HFFc6 (cell line): ENCODE measurements at places on chromosomes 13 and 19.

GRCh38 chr13:75432811-75433244 is 49.1 kb downstream of the TBC1D4 start:
- no peak for DNase-seq

DNA sequence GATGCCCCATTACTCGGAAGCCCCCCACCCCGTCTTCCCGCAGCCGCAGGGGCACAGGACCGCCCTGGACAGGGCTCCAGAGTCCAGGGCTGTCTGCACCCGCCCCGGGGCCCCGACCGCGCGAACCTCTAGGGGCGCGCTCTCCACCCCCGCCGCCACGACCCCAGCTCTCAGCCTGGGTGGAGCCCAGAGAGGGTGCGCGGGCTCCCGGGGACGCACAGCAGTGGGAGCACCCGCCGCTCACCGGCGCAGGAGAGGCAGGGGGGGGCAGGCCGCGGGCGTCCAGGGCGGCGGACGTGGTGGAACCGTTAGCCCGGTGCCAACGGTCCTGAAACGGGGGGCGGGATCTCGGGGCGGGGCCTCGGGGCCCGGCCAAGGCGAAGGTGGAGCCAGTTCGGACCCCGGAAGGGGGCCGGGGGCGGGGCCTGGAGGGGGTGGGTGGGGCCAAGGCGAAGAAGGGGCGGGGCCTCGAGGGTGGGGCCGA is at the start of gene ATP8B3:
Gene ATP8B3, minus strand, starts transcription at position 335 of the 484 bp plus-strand sequence. CDS start 540 bp downstream, outside the sequence.
- DNase-seq = no peak

DNA sequence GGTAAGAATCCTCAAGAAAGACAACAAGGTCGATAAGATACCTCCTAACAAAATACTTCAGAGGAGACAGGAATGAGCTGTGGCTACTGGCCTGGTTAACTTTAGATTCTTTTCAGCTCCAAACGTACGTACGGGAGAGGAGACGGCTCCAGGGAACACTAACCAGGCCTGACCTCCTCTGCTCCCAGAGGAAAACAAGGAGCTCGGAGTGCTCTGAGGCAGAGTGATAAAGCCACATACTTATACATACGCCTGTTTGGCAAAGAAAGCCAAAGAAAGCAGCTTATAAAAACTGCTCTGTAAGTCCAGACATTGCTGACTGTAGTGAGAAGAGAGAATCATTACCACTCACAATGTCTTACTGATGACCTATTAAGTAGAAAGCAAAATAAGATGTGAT is 263.9 kb downstream of the MZT1 start:
- DNase-seq = no peak

GRCh38 chr19:2345794-2346663 is 14.0 kb upstream of the TMPRSS9 start:
- no peak for DNase-seq

DNA sequence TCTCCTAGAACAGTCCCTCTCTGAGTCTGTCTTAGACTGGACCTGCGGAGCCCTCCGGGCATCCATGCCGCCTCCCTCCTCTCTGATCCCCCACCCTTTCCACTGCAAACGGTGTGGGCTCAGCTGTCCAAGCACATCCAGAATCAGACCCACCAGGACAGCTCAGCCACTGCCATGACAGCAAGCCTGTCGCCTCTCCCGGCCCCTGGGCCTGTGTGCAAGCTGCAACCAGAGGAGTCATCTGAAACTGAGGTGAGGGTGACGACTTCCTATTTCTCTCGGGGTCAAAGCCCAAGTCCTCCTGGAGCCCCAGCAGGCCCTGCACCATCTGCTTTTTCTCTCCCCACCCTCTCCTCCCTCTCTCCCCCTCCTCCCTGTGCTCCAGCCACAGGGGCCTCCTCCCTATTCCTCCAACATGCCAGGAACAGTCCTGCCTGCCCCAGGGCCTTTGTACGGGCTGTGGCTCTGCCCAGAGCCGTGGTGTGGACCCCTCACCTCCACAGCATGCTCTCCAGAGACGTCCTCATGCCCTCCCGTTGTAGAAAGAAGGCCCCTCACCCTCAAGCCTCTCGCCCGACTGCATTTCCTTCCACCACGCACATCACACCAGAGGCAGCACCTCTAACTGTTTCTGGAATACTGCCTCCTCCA is 23.5 kb upstream of the MYDGF start:
- no peak for DNase-seq

GRCh38 chr13:22173610-22174009 is 502.7 kb downstream of the FGF9 start:
- DNase-seq = no peak

DNA sequence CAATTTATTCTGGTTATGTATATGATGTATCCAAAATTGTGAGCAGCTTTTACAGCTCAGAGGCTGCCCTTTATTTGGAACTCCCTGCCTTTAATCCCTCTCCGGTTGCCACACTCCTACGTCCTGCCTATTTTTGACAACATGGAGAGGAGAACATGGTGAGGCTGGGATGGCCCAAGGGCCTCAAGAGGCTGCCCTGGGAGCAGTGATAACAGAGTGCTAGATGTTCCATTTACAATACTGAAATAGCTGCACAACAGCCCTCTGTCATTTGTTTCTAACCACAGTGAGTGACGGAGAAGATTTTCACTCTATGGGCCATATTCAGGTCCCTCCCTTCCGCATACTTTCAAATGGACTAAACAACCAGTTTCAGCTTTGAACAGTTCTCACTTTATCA is 33.4 kb downstream of the STARD13 start:
- no peak for DNase-seq

DNA sequence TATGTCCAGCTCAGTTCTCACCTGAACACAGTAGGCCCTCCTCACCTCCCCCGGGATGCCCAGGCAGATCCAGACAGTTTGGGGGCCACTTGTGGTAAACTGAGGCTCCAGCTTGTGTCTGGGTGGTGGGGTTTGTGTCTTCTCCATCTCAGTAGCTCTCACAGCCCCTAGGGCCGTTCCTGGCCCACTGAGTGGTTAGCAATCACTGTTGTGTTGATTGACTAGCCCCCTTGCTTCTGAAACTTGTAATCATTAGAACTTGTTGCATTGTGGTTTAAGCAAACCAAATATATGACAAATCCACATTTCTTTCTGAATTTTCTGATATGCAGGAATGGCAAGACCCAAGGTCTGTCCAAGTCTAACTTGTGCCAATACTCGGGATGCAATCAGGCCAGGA is 13.9 kb upstream of the ZNF536 start:
- no peak for DNase-seq

DNA sequence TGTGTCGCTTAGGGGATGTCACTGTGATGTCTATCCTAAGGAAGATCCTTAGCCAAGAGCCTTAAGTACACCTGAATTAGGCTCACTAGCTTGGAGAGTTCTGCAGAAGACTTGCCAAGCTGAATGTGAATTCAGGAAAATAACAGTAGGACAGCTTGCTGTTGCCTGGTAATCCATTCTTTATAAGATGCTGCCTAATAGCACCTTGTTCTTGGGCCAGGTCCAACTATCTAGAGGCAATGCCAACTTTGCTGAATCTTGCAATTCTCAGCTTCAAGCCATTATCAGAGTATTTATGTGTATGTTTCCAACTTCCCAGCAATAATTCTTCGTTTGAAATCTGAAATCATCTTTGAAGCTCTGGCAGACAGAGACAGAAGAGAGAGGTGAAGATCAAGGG is 102.8 kb downstream of the PCDH17 start:
- no peak for DNase-seq

- DNase-seq = no peak
Measured at GRCh38 chr13:24878340-24878739, 114.4 kb downstream of the RNF17 start.

DNA sequence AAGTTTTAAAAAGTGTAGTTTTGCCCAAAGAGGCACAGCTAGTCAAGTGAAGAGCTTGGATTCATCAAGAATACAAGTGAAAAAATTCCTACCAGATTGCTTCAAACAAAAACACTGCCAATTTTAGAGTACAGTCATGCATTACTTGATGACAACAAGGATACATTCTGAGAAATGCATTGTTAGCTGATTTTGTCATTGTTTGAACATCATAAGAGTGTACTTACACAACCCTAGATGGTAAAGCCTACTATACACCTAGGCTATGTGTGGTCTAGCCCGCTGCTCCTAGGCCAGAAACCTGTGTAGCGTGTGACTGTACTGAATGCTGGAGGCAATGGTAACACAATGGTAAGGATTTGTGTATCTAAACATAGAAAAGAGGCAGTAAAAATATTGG is 41.1 kb downstream of the TMTC4 start:
- DNase-seq = peak; percentile 89

DNA sequence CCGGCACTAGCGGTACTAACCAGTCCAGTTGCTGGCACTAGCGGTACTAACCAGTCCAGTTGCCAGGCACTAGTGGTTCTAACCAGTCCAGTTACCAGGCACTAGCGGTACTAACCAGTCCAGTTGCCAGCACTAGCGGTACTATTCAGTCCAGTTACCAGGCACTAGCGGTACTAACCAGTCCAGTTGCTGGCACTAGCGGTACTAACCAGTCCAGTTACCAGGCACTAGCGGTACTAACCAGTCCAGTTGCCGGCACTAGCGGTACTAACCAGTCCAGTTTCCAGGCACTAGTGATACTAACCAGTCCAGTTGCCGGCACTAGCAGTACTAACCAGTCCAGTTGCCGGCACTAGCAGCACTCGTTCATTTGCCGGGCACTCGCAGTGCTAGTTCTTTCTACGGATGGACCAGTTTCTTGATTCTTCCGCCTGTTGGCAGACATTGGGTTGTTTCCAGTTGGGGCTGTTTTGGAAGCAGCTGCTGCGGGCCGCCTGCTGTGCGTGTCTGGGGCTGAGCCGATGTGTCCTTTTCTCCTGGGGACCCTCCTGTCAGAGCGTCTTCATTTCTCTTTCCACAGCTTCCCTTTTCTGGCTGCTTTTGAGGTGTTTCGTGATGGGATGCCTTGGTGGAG is 123.4 kb upstream of the MCF2L start:
- DNase-seq = no peak

- no peak for DNase-seq
Measured at GRCh38 chr19:2451138-2451537, 5.6 kb downstream of the LMNB2 start.

DNA sequence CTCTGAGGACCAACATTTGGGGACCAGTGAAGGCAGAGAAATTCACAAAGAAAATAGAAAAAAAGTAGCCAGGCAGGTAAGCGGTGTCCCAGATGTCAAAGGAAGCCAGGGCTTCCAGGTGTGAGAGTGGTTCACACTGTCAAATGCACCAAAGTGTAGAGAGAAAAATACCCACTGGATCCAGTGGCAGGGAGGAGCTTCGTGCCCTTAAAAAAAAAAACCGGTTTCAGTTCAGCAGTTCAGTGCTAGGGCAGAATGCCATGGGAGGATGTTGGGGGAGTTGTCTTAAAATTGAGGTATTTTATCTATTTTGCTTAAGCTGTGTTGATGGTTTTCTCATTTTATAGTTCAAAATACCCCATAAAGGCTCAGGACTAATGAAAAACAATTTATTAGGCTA is 47.8 kb upstream of the C1QTNF9 start:
- DNase-seq = no peak

DNA sequence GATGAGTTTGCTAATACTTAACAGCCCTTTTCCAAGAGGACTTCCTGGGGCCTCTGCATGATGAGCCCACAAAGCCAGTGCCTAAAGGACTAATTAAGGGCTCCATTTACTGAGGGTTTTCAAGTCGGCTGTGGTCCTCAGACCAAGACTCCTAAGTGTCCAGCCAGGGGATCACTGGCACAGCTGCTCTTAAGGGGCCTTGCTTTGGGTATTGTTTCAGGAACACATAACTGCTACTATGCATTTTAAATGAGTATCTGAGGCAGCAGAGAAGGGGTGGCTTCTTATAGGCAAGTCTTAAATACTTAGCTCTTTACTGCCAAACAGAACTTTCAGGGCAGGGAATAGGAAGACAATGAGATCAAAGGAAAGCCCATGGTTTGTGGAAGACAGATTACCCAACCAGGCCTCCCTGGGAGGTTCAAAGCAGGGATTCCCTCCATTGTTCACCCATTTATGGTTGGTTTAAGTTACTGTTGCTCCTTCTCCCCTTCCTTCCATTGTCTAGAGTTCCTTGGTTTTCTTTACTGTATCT is 61.9 kb downstream of the TNFRSF19 start:
- no peak for DNase-seq

DNA sequence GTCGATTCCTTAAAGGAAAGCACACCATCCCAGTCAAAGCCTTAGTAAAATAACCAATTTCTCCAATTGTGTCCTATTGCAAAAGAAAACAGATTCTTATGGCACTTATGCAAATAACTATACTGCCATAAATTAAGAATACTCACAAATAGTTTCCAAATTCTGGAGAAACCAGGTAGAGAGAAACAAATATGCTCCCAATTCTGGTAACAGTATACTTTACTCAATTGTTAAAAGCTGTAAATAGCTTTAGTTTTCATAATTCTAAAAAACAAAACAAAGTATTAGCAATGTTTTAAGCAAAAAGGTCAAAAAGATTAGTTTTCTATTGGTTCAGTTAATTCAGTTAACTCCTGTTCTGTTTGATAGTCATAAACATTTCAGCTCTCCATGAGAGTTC is 18.2 kb upstream of the UBAC2 start:
- DNase-seq = no peak

- DNase-seq = no peak
Measured at GRCh38 chr13:25244123-25244522, 43.2 kb downstream of the MTMR6 start.

DNA sequence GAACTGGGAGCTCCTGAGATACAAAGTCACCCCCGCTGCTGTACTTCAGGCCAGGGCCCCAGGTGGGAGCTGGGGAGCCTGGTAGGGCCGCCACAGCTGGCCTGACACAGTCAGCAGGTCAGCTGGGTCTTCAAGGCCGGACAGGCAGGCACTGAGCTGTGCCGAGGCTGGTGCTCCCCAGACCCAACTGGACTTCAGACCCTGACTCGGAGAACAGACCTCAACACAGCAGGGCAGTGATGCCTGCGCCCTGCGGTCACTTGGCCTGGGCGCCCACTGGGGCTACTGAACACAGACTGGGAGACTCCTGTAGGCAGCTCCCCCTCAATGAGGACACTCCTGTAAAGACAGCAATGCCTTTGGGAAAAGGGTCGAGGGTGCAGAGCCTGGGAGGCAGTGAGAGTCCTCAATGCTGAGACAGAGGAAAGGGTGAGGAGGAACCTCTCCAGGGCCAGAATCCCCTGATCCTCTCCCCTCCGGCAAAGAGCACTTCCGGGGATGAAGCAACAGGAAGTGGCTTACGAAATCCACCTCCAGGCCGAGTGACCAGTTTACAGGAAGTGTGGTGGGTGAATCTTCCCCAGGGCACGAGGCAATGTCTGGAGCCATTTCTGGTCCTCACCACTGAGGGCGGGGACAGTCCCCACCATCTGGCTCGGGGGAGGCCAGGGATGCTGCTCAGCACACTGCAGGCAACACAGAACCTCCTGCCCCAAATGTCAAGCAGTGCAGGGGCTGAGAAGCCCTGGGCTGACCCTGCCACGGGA is 40.8 kb upstream of the ISYNA1 start:
- DNase-seq = peak; percentile 87

- no peak for DNase-seq
Measured at GRCh38 chr19:45768655-45768983, 433 bp downstream of the SIX5 start.
